ENCODE measurements at places on chromosomes 4 and X.

DNA sequence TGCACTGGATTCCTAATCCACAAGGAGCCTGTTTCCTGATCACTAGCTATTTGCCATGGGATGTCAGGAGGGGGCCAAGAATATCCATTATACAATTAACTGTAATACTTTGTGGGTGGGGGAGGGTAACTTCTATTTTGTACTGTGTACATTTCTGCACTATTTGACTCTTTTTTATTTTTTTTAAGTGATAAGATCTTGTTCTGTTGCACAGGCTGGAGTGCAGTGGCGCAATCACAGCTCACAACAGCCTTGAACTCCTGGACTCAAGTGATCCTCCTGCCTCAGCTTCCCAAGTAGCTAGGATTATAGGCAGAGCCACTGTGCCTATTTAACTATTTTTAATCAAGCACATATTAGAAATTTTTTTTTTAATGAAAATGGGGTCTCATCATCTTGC lies 134.1 kb downstream of the ELOVL6 start:
- ATAC-seq = no peak

GRCh38 chr4:110034026-110034393 lies 121.3 kb downstream of the EGF start:
- ATAC-seq = peak; percentile 75

GRCh38 chr4:153765894-153766293 lies 6.1 kb upstream of the RNF175 start:
- ATAC-seq = no peak

GRCh38 chrX:40922307-40922706 lies 162.9 kb upstream of the USP9X start:
- ATAC-seq = no peak

GRCh38 chr4:1351854-1352566 lies 5.0 kb downstream of the UVSSA start:
- ATAC-seq = peak; percentile 44

All from stimulated activated memory B cell treated with anti-CD40 and anti-IgM and Interleukin-4, amounts not matched to agents 10 μg/mL and 1 μg/mL and 100 μg/mL, for 72 hours (primary cell).